ENCODE measurements at places on chromosomes 16 and 17.
A peak's percentile ranks its signal among the peaks of the same experiment; 100 is the strongest.

GRCh38 chr17:42240201-42240600 is 36.0 kb downstream of the STAT5B start:
- no peak for DNase-seq

GRCh38 chr17:9195961-9196670 is 174.8 kb downstream of the NTN1 start:
- DNase-seq = peak; percentile 40

DNA sequence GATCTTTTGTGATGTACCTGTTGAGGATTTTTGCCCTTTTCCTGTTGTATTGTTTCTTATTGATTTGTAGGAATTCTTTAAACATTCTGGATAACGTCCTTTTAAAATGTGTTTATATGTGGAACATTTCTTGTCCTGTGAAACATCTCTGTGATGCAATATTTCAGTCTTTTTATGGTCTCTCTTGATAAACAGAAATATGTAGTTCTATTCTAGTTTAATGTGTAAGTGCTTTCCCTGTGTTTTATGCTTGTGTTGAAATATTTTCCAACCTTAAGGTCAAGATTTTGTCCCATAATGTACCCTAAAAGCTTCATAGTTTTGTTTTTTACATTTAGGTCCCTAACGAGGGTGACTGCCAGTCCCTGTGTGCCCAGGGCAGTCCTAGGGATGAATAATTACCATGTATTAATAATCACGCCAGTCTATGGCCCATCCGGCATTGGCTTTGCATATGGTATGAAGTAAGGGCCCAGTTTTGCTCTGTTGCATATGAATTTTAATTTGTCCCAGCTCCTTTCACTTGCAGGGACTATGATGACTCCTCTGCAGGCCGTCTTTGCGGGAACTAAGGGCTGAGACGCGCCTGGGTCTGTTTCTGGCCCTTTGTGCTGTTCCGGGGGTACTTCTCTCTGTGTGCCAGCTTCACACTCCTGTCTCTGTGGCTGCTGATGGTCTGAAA is 44.2 kb downstream of the RPTOR start:
- DNase-seq = no peak

DNA sequence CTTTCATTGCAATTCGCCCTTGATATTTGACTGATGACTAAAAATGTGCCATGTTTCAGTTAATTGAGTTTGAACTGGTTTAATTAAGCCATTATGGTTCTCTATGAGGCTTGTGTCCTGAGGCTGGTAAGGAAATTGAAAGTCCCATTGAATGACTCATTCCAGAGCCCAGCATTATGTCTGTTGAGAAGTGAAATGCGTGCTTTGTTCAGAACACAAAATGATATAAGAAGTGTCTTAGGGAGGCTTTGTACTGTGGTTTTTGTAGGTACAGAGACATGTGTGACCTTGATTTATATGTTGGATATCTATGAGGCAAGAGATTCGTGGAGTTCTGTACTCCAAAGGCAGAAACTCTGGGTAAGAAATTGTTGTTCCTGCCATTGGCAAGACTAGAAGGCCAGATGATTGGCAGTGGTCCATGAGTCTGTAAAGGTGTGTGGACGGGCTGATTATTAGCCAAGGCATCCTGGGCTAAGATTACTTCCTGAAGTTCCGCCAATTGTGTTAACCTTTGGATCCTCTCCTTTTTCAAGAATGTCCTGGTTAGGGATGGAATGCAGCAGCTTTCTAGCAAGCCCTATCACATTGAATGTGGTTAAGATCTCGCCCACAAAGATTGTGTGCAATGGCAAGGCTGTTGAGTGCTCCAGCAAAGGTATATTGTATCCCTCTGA is 103.7 kb downstream of the NPIPB5 start:
- no peak for DNase-seq

- no peak for DNase-seq
These were observed 51.3 kb downstream of the HS3ST3B1 start for GRCh38 chr17:14352136-14352535.

DNA sequence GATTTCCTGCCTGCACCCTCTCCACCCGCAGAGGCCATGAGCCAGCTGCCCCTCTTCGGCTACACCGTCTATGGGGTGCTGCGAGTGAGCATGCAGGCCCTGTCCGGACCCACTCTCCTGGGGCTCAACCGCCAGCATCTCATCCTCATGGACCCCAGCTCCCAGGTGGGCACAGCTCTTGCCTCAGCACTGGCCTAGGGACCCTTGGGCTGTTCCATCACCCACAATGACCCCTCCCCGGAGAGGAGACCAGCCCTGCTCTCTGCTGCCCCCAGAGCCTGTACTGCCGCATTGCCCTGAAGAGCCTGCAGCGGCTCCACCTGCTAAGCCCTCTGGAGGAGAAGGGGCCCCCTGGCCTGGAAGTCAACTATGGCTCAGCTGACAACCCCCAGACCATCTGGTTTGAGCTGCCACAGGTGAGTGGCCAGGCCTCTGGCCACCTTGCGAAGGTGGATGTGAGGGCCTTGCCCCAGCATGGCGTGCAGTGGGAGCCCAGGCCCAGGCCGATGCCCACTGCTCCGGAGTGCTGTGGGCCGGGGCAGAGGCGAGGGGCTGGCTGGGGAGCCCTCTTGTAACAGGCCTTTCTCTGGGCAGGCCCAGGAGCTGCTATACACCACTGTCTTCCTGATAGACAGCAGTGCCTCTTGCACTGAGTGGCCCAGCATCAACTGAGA is 7.3 kb upstream of the SMIM5 start:
- peak; percentile 62 for DNase-seq

GRCh38 chr17:31524926-31525800 is 133.7 kb downstream of the RAB11FIP4 start:
- DNase-seq = peak; percentile 97

- no peak for DNase-seq
These were observed 41.7 kb downstream of the RAI1 start for GRCh38 chr17:17722906-17723353.

GRCh38 chr16:81558077-81558443 is 113.5 kb downstream of the CMIP start:
- DNase-seq = peak; percentile 37

DNA sequence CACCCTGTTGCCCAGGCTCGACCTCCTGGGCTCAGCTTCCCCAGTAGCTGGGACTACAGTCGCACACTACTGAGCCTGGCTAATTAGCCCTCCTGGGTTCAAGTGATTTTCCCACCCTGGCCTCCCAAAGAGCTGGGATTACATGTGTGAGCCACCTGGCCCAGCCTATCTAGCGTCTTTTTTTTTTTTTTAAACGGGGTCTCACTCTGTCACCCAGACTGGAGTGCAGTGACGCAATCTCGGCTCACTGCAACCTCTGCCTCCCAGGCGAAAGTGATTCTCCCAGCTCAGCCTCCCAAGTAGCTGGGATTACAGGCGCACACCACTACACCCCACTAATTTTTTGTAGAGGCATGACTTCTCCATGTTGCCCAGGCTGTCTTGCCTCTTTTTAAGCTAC is 33.3 kb downstream of the GLG1 start:
- DNase-seq = no peak

DNA sequence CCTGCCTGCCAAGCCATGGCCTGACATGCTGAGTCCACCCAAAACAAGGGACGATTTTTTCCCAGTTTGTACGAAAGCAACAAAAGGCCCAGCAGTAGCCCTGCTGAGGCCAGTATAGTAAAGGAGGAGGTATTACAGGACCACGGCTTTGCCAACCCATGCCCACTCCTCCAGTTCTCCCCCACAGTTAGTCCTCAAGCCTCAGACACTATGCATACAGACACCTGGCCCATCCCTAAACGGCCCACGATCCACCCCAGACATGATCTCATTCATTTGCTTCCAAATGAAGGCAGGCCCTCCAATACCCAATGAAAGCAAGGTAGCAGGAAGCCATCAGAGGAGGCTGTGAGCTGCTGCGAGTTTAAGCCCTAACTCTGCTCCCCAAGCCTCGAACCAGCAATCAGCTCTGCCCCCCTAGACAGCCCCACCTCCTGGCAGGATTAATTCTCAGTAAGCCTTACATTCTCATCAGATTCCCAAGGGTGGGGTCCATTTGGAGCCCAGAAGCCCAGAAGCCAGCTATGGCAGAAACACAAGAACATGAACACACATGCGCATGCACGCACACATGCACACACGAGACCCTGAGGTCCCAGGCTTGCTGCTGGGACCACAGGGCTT is 4.9 kb downstream of the HDAC5 start:
- DNase-seq = no peak

DNA sequence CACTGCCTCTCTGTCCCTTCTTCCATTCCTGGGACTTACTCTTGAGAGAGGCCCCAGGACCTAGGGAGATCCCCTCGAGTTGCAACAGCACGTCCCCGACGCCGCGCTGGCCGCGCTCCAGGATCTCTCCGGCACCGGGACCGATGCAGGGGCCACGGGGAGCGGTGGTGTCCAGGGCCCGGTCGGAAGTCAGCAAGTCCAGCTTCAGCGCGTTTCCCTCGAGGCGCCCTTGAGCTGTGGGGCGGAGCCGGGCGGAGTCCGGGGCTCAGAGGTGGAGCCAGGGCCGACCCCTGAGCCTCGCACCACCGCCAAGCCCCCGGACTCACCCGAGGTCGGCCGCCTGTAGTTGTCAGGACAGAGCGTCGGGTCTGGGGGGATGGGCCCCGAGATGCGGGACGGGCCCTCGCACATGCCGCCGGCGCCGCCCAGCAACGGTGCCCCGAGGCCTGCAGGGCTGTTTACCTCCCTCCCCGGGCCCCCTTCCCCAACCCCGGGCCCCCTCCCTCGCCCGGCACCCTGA is 458 bp downstream of the ENKD1 start:
- no peak for DNase-seq

DNA sequence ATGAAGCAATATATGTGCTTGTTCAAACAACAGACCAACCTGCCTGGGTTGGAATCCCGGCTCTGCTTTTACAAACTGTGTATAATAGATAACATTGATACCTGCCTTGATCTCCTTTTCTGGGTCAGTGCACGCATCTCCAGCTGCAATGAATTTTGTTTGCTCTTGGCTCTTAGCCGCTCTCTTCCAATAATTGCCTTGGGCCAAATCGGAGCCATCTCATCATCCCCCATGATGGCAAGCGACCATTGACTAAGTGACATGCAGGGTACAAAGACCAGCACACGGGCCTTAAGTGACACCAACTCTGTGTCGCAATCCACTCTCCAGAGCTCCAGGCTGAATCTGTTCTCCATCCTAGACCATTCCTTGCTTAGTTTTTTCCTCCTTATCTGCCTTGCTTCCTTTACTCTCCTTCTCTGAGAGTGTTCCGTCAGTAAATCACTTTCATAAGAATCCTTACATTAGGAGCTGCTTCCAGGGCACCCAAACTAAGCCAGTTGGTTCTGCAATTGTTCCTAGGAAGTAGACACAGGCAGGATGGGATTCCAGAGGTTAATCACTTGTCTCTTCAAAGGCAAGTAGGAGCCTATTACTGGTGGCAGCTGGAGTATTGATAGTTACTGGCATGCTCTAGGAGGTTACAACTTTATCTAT is 134.2 kb downstream of the ABCA8 start:
- no peak for DNase-seq

GRCh38 chr17:9002227-9002605 is 19.1 kb upstream of the NTN1 start:
- DNase-seq = no peak

DNA sequence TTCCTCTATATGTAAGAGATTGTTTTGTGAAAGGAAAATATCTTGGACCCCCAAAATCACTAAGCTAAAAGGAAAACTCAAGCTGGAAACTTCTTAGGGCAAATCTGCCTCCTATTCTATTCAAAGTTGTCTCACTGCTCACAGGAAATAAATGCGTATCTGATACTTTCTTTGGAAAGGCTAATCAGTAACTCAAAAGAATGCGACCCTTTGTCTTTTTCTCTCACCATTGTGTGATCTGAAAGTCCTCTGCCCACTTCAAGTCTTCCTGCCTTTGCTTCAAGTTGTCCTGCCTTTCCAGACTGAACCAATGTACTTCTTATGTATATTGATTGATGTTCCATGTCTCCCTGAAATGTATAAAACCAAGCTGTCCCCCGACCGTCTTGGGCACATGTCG is 157.3 kb downstream of the KIF2B start:
- DNase-seq = no peak

- DNase-seq = no peak
These were observed 19.8 kb upstream of the NTN1 start for GRCh38 chr17:9001559-9001958.

- no peak for DNase-seq
These were observed 192.2 kb upstream of the CDH11 start for GRCh38 chr16:65313936-65314626.
